SHP77 (cell line): ENCODE measurements at places on chromosomes 16 and 17.

GRCh38 chr17:72560303-72561247 is 439.8 kb downstream of the SOX9 start:
- DNase-seq, result peak; percentile 77

- no peak for DNase-seq
Observed at GRCh38 chr17:74172700-74173099, 30.8 kb upstream of the RPL38 start.

DNA sequence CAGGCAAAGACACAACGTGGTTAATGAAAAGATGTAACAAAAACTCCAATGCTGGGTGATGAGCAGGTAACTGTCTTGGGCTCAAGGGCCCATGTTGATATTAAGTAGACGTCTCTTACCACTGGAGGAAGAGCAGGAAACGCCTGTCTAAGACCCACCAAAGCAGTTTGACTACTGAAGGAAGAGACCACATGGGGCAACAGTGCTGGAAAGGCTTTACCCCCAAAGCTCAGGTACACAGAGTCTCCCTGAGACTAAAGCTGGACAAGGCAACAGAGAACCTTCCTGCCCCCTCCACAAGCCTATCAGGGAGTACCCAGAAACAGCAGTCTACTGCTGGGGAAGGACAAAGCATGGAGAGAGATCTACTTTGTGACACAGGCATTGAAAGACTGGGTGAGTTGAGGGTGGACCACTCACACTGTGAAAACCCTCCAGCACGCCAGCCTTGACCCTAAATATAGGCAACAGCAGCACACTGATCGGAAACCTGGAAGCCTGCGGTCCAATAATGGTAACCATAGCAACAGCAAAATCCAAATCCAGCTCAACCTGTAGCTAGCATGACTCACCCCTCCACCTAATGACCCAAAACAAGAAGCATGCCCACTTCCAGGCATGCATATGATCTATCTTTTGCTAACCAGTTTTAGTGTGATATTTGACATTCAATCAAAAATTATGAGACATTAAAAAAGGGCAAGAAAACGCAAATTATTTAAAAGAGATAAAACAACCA is 270.5 kb upstream of the SDK2 start:
- DNase-seq, result no peak

- no peak for DNase-seq
Observed at GRCh38 chr17:31261601-31262000, 35.4 kb downstream of the OMG start.

DNA sequence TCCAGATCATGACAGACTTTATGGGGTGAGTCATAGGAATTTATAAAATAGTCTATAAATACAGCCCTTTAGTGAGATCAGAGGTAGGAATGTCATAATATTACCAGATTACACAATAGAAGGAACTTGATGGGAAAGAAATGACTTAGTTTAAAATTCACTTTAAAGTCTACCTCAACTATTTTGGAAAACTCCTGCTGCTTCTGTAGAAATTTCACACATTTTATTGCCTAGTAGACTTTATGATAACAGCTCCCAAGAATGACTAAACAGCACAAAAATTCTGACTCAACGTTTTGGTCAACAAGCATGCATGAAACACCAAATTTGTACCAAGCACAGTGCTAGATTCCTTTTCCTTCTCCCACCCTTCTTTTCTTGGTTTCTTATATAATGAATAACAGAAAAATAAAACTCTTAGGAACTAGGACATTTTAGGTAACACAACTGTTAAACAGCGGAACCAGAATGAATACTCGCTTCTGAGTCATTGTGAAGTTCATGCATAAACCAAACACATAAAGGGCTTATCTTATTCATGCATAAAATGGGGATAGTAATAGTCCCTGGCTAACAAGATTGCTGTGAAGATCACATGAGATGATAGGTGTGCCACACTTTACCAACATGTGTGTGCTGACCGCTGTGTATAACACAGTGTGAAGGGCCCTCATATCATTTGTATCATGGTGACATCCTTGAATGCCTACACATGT is 243.9 kb downstream of the CDH8 start:
- DNase-seq, result no peak

DNA sequence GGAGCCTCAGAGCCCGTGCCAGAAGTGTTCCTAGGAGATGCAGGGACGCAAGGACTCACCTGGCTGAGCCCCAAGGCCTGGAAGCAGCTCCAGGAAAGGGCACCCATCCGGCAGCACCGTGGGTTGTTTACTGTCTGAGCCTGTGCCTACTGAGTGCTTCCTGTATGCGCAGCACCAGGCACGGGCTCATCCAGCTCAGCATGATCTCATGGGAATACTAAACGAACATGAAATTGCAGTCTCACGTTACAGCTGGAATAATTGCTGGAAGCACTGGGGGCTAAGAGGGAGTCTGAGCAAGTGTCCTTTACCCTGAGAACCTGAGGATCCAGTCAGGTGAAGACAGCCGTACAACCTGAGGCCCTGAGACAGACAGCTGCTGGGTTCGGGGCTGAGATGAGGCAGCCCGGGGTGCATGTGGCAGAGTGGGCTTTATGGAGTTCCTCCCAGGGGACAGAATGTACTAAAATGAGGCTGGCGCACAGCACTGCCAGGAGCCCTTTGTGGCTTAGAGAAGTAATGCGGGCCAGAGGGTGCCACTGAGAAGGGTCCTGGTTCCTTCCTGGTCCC is 5.4 kb downstream of the CTRL start:
- peak; percentile 57 for DNase-seq

DNA sequence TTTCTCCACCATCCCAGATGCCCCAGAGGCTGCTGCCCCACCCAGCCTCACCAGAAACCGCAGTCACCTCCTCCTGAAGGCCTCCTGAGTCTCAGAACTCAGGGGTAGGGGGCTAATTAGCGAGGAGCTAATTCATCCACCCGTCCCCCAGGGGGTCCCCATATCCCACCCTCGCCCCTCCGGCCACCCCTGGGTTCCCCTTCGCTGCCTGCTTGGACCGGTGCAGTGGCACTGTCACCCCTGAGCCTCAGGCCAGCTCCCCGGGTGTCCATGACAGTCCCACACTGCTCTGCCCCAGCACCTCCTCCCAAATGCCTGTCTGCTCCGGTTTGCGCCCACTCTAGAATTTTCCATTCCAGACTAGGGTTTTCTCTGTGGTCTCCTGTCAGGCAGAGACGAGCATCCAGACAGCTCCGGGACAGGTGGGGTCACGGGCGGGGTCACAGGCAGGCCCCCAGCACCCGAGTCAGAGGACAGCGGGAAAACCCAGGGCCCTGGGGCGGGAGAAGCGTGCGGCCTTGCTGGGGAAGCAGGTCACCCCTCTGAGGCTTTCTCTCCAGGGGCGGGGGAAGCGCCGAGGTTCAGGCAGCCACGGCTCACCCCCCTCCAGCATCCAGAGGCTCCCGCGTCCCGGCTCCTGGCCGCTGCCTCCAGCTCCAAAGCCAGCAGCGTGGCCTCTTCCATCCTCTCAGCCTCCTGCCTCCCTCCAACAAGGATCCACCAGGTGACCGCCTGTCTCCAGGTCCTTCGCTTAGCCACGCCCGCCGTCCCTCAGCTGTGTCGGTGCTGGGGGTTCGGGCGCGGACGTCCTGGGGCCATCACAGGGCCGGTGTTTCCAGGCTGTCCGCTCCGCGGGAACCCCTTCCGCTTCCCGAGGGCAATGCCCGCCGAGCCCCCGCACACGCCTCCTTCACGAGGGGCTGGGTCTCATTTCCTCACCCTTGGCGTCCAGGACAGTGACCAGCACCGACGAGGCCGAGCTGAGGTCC is 3.1 kb upstream of the PERCC1 start:
- DNase-seq, result no peak

GRCh38 chr17:49676276-49676868 is 1.5 kb downstream of the SPOP start:
- DNase-seq, result no peak

- DNase-seq, result peak; percentile 81
Observed at GRCh38 chr17:80036715-80037477, 454 bp downstream of the CCDC40 start.

DNA sequence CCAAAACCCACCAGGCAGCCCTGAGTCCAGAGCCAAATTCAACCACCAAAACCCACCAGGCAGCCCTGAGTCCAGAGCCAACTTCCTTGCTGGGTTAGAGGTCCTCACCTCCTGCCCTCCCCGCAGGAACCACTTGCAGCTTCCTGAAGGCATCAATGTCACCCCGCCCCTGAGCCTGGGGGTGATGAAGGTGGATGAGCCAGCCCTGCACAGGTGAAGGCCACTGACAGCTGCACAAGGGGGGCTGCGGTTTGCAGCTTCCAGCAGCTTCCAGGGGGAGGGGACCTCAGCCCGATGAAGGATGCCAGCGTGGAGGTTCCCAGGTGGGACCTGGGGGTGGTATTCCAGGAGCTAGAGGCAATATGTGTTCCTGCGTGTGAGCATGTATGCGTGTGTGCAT is 7.6 kb upstream of the CSNK1D start:
- no peak for DNase-seq

- no peak for DNase-seq
Observed at GRCh38 chr17:30426292-30426691, 47.6 kb downstream of the CPD start.

DNA sequence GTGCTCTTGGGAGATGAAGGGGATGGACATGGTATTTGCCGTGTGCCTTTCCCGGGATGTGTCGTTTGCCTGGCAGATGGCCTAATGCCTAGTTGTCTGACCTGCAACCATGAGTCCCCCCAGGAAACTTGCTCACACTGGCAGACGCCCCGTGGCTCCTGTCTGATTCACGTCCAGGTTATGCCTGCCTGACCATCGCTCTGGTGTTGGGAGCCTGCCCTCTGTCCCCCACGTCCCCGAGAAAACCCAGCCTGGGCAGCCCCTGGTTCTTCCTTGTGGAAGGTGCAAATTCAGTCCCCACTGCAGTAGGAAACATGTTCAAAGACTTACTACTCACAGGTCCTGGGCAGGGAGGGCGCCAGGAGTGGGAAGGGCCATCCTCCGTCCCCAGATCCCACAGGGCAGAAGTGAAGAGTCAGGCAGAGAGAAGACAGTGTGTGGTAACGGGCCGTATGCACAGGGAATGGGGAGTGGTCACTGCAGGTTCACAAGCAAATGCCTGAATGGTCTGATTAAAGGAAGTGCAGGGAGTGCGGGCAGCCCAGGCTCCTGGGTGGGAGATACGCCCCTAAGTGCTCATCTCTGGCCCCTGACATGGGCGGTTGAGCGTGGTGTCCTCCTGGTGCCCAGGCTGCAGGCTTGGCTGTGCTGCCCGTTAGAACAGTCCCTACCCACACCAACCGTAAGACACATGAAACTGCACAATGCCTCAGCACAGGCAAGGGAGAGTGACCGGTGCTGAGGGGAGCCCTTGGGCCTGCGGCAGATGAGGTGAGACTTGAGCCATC is 4.2 kb upstream of the SNAI3 start:
- no peak for DNase-seq

DNA sequence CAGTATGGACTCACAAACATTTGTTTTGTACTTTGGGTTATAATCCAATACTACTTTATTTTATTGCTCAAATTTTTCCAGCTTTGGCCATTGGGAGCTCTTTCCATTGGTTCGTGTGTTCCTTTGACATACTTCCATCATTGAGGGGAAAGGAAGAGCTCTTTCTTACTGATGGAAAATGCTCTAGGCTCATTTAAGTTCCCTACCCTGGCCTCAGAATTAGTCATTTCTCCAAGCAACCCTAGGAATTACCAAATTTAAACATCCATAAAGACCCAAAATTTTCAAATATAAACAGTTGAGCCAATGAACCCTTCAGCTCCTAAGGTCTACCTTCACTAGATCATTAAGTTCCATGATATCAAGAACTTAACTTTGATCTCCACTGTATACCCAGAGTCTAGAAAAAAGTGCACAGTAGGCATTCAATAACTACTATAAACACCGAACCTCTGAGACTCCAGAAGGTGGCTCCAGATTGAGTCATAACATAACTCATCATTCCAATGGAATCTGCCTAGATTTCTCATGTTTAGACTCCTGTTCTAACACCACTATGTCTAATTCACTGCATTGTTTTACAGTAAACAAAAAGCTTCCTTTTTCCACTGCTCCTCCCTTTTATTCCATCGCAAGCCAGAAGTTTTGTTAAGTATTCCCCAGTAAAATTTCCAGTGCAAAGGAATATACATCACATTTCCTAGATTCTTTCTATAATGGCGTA is 39.0 kb downstream of the SMURF2 start:
- DNase-seq, result no peak

GRCh38 chr16:8912793-8913192 is 30.6 kb downstream of the LITAFD start:
- no peak for DNase-seq

DNA sequence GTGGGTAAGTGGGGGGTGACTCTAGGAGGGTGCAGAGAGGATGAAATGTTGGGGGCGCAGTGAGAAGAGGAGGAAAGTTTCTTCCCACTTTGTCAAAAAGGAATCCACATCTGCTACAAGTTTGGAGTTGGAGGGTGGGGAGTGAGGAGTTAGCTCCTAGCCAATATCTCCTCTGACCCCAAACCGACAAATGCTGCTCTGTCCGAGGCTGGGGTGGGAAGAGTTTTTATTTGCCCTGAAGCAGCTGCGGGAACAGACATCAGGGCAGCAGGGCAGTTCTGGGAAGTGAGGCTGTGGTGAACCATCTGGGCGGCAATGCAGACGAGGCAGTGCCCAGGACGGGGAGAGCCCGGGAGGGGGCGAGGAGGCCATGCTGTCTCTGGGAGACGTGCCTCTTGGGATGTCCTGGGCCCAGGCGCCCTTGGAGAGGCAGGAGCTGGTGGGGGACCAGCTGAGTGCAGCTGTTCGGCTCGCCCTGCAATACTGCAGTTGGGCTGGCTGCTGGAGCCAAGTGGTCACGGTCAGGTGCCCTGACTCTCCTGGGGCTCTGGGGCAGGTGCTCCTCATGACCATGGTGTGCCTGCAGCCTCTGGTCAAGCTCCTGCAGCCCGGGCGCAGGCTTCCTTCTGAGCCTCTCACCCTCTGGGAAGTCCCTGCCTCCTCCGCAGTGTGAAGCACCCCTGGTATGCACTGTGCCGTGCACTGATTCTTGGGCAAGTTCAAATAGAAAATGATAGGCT is 6.4 kb upstream of the SOCS3 start:
- DNase-seq, result peak; percentile 78

- no peak for DNase-seq
Observed at GRCh38 chr17:82599674-82600661, 48.3 kb downstream of the WDR45B start.

DNA sequence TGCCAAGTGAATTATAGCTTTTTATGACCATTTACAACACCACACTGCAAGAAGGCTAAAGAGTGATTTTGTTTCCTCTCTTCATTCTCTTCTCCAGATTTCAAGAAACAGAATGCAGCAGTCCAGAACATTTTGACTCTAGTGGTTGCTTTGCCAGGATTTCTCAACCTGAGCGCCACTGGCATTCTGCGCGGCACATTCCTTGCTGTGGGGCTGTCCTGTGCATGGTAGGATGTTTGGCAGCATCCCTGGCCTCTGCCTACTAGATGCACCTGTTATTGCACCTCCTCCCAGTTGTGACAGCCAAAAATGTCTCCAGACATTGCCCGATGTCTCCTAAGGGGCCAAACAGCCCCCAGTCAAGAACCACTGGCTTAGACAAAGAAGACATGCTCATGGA is 25.7 kb upstream of the SLC39A11 start:
- DNase-seq, result no peak

GRCh38 chr17:64583038-64583437 is 76.3 kb downstream of the CEP95 start:
- no peak for DNase-seq
